ENCODE measurements at places on chromosomes 11 and 22. TPM values are rescaled to one million over a fixed set of nuclear protein-coding genes. Genes with fewer than 3 reads are reported as not detected.

DNA sequence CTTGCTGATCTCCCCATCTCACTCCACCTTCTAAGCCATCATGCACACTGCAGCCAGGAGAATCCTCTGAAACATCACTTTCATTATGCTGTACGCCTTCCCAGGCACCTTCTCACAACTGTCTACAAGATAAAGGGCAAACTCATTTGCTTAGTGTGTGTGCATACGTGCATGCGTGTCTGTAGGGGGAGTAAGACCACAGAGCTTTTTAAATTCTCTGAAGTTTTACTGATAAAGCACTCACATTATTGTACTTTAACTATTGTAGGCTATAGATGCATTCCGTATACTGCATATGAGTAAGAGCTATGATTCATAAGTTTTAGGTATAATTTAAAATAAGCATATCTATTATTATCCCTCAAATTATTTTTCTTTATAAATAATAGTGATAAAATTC lies 15.3 kb upstream of the ANKK1 start:
- no peak for DNase-seq

GRCh38 chr11:13668957-13669521 lies 571 bp downstream of the FAR1 start:
- DNase-seq: peak; percentile 34

DNA sequence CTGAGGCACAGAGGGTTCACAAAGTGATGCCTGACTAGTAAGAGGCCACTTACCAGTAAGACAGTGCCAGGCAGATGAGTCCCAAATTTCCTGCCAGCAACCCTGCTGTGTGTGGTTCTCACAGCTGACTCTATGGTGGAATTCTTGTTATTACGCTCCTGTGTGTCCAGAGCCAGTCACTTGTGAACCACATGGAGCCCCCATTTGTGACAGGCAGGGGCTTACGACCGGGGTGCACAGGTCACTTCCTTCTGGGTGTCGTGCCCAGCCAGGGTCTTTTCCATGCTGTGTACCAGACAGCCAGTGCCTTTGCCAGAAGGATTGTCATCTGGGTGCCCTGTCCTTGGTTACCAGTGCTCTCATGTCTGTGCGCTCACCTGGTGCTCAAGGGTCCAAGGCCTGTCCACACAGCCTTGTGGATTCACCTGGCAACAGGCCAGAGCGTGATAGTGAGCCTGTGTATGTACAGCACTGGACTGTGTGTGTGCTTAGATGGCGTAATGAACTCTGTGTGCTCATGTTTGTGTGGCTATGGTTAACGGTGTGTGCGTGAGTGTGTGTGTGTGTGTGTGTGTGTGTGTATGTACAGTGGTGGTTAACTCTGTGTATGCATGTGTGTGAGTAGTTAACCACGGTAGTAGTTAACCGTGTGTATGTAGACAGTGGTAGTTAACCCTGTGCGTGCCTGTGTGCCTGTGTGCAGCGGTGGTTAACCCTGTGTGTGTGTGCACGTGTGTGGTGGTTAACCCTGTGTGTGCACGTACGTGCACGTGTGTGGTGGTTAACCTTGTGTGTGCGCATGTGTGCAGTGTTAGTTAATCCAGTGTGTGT lies 18.6 kb downstream of the GRAMD4 start:
- no peak for DNase-seq

DNA sequence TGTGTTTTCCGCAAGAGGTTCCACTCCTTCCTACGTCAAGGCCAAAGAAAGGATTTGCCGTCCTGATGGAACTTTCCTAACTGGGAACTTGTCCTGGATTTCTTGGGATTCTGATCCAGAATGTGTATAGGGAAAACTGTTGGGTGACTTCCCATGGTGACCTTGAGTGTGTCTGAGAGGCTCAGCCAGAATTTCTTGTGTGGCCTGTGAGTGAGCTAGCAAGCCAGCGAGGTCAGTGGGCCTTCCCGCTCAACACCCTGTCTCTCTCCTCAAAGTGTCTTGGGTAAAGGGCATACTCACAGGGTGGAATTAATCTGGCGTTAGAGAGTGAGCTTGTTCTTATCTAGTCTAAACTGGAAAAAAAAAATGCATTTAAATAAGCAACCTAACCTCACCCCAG lies 20.4 kb downstream of the ZNRF3 start:
- no peak for DNase-seq

Gene C11orf42
- not detected for total RNA-seq

Gene CEND1
- not detected for total RNA-seq

Gene RFPL3
- not detected for total RNA-seq

Gene AKIP1
- total RNA-seq: 26.8 TPM

Gene OR56A1
- not detected for total RNA-seq

All from Calu3 (cell line).